IMR-90 (cell line): ENCODE measurements at places on chromosomes 13 and 19. TPM values are rescaled to one million over a fixed set of nuclear protein-coding genes. Genes with fewer than 3 reads are reported as not detected.

- no peaks in the 10 kb centered on the region for H3K36me3 ChIP-seq
- no peak overlapping the region for H3K27ac ChIP-seq
- no peak for DNase-seq
- no peak overlapping the region for H3K4me3 ChIP-seq
Observed at GRCh38 chr13:99417201-99418102, 83.8 kb upstream of the TM9SF2 start.

DNA sequence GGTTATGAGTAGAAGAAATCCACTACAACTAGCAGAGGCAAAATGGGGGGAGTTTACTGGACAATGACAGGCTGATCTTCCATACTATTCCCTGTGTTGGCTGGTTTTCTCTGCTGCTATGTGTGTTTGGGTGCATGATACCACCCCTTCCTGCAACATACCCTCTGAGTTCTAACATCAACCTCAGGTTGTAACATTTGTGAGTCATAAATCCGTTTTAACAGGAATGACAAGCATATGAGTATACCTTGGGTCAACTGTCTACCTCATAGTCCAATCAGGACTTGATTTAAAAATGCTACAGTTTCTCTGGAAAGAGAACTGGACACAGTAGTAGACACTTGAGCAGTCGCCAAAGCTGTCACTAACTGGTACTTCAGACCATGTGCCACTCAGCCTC is 422.9 kb downstream of the KCTD12 start:
- no peak overlapping the region for H3K27ac ChIP-seq
- no peak for DNase-seq
- H3K4me1 ChIP-seq = no peaks in the 10 kb centered on the region
- no peaks in the 10 kb centered on the region for H3K36me3 ChIP-seq
- H3K27me3 ChIP-seq = no peaks in the 10 kb centered on the region; the same call in 1 of the 2 replicates

DNA sequence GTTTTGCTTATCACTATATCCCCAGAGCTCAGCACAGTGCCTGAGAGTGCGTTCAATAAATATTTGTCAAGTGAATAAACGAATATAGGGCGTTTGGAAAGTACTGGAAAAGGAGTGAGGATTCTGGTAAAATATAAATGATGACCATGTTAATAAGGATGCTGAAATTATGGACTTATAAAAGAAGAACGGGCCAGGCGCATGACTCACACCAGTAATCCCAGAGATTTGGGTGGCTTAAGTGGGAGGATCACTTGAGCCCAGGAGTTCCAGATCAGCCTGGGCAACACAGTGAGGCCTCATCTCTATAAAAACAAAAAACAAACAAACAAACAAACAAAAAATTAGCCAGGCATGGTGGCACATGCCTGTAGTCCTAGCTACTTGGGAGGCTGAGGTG is 198.1 kb downstream of the VWA8 start:
- no peak overlapping the region for H3K27ac ChIP-seq
- H3K36me3 ChIP-seq = no peaks in the 10 kb centered on the region
- no peak for DNase-seq

- H3K27me3 ChIP-seq = no peaks in the 10 kb centered on the region
- peaks cover 22% of the 10 kb centered on the region for H3K36me3 ChIP-seq
- H3K4me3 ChIP-seq = no peak overlapping the region
- DNase-seq = peak; percentile 72
- no peak overlapping the region; the same call in 1 of the 2 replicates for H3K27ac ChIP-seq
Observed at GRCh38 chr13:19984430-19985218, 26.1 kb downstream of the ZMYM2 start.

DNA sequence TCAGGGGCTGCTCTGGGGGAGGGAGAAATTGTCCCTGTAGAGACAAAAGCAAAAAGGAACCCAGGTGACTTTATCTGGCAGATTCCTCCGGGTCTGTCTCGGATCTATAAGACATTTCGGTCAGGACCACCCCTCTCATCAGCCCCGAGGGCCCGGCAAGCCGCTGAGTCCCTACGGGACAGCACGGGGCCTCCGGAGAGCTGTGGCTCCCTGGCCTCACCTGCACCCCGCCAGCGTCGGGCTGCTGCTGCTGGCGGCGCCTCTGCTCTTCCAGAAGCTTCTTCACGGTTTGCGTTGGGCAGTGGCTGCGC is 1.9 kb downstream of the NFKBID start:
- no peak for DNase-seq
- H3K36me3 ChIP-seq = peaks cover 18% of the 10 kb centered on the region
- peaks cover 23% of the 10 kb centered on the region for H3K4me1 ChIP-seq
- H3K4me3 ChIP-seq = peak overlapping the region; percentile 79
- H3K27me3 ChIP-seq = no peaks in the 10 kb centered on the region

- no peak for DNase-seq
- H3K4me3 ChIP-seq = no peak overlapping the region
- no peak overlapping the region for H3K27ac ChIP-seq
- no peaks in the 10 kb centered on the region for H3K27me3 ChIP-seq
- H3K4me1 ChIP-seq = no peaks in the 10 kb centered on the region
Observed at GRCh38 chr19:2883686-2884439, 16.7 kb downstream of the ZNF556 start.

DNA sequence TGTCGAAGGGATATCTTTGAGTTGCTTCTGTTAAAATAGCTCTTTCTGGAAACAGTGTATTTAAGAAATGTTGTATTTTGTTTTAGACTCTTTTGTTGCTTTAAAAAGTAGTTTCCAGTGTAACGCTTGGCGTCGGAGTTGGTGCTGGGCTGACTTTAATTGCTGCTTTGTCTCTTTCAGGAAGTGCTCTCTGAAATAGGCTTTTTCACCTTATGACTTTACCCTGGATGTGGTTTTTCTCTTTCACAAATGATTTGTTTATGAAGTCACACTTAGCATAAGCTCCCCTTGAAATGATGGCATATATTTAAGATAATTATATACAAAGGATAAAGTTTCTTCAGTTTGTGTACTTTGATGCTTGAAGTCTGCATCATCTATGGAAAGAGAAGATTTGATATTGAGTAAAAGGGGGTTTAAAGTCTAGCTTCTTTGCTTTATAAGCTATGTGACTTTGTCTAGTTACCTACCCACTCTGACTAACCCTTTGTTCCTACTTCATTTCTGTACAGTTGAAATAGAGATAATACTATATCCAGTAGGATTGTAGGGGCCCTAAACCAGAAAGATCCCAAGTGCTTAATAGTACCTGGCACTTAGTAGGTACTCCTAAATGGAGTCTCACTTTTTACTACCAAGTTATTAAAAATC is at the start of gene GPR18:
Gene GPR18 (minus strand): TSS at position 170 of the 651 bp plus-strand sequence. CDS start 2,507 bp downstream, outside the sequence.
- H3K27ac ChIP-seq = no peak within 1 kb of the TSS
- H3K4me3 ChIP-seq = no peak within 1 kb of the TSS
- DNase-seq = peak; percentile 24
- H3K36me3 ChIP-seq = peaks cover 9% of the 10 kb centered on the region
- H3K27me3 ChIP-seq = no peaks in the 10 kb centered on the region
- H3K4me1 ChIP-seq = peaks cover 4% of the 10 kb centered on the region; the same call in 1 of the 2 replicates

DNA sequence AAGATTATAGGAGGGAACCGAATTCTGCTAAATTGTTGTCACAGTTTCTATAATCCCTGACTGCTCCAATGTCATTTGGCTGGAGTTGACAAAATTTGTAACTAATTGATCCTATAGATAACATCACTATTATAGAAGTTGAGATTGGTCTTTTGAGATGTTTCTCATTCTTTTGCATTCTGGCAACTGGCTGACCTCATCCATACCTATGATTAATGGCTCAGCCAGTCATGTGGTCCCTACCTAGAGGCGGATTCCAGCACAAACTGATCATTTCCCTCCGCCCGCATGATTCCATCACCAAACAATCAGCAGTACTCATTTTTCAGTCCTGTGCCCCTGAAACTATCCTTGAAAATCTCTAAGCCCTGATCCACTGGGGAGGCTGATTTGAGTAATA is 4.2 kb downstream of the PSG2 start:
- no peaks in the 10 kb centered on the region for H3K27me3 ChIP-seq
- peak; percentile 81 for DNase-seq
- no peaks in the 10 kb centered on the region for H3K4me1 ChIP-seq

GRCh38 chr19:50836543-50837195 is 3.3 kb upstream of the KLK15 start:
- H3K27me3 ChIP-seq = no peaks in the 10 kb centered on the region
- H3K4me1 ChIP-seq = no peaks in the 10 kb centered on the region
- H3K27ac ChIP-seq = no peak overlapping the region
- DNase-seq = no peak

DNA sequence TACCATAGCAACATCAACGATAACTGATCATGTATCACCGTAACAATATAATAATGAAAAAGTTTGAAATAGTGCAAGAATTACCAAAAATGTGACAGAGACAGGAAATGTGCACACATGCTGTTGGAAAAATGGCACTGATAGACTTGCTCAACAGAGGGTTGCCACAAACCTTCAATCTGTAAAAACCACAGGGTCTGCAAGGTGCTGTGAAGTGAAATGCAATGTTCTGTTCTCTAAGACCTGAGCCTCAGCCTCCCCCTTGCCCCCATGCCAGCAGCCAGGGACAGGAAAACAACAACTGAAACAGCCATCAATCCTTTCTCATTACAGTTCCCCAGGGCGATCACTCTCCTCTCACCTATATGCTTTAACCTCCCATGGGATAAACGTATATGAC is 88.4 kb downstream of the USP12 start:
- no peak overlapping the region for H3K27ac ChIP-seq
- peaks cover 24% of the 10 kb centered on the region for H3K36me3 ChIP-seq
- H3K4me3 ChIP-seq = no peak overlapping the region
- H3K27me3 ChIP-seq = no peaks in the 10 kb centered on the region

DNA sequence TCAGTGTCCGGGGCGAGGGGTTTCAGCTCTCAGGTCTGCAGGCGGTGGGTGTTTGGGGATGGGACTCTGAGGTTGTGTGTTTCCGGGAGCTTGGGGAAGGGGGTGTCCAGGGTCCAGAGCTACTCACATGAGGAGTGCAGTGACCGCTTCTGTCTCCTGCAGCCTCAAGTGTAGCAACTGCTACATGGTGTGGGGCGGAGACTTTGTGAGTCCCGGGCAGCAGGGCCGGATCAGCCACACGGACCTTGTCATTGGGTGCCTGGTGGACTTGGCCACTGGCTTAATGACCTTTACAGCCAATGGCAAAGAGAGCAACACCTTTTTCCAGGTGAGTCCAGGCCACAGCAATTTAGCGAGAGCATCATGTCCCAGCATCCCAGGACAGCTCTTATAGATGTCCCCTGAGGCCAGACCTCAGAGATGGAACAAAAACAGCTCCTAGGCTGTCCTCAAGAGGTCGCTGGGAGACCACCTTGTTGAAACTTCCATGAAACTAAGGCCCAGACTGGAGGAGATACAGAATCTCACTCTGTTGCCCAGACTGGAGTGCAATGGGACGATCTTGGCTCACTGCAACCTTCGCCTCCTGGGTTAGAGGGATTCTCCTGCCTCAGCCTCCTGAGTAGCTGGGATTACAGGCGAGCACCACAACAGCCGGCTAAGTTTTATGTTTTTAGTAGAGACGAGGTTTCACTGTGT is 44.9 kb downstream of the RYR1 start:
- DNase-seq = no peak
- H3K4me3 ChIP-seq = no peak overlapping the region
- H3K4me1 ChIP-seq = no peaks in the 10 kb centered on the region
- H3K27ac ChIP-seq = no peak overlapping the region
- H3K27me3 ChIP-seq = no peaks in the 10 kb centered on the region; the same call in none of the 2 replicates
- no peaks in the 10 kb centered on the region for H3K36me3 ChIP-seq

NOP53 gene
- 57.2 and 59.5 TPM in 2 replicates for total RNA-seq

IFI30 gene
- total RNA-seq = 1.1 and 2.3 TPM in 2 replicates

ZNF90 gene
- total RNA-seq = 0.28 and 0.36 TPM in 2 replicates

TMEM38A gene
- 1.4 and 2.0 TPM in 2 replicates for total RNA-seq

HSD17B14 gene
- total RNA-seq = 0.54 and 0.56 TPM in 2 replicates
